ENCODE measurements at places on chromosomes 12 and 14.

DNA sequence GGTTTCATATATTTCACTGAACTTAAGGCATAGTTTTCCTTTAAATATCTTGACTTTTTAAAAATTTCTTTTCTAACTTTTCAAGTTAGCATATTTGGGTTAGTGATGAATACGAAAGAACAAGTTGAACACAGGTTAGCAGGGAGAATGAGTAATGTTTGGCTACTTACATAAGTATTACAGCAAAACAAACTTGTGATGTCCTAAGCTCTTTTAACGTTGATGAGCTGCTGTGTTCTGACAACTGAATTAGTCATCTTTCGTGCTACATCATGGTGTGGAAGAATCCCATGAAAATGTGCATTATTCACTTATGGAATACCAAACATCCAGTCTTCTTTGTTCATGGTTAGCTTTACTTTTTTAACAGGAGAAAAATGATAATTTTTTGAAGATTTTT, 36.3 kb upstream of the PDZRN4 start:
- peak; percentile 1 for DNase-seq

DNA sequence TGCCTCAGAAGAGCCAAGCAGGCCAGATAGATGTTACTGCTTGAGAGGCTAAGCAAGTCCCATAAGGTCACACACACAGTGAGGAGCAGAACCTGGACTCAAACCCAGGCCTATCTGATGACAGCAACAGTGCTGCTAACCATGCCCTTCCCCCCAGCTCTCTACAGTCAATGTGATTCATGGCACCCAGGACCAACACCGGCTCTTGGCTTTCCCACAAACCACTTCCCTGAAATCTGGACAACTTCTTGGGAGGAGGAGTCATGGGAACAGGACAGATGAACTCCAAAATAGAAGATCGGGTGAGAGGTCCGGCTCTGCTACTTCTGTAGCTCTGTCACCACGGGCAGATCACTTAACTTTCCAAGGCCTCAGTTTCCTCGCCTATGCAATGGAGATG, 716 bp upstream of the PTGDR start:
- DNase-seq, result peak; percentile 56

DNA sequence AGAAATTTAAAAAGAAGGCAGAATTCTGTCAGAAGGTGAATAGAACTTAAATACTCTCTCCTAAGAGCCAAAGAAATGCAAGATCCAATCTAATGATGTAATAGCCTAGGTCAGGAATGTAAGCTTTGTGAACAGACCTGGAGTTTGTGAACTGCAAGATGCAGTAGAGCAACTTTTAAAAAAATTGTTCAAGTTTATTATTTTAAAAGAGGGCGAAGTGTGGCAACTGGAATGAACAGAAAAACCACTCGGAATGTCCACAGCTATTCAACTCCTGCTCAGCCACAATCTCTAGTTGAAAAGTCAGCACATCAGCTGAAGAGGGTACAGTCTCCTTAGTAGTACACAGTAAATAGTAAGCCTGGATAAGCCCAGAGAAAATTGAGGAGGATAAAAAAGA, 228.8 kb downstream of the PPFIA2 start:
- DNase-seq, result peak; percentile 1

DNA sequence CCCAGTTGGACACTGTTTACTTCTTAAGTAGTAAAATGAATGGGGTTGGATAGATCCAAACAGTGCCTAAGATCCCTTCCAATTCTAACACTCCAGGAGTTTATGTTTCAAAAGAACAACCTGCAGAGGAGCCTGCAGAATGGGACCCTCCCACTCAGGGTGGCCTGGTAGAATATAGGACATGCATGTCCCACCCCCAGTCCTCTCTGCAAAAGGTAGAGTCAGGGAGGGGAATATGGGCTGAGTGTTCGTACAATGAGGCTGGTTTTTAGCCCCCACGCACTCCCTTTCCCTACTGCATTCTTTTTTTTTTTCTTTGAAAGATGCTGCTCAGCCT, 11.8 kb upstream of the NYNRIN start:
- no peak for DNase-seq

GRCh38 chr12:46364777-46365580, 7.6 kb downstream of the SLC38A2 start:
- peak; percentile 70 for DNase-seq

GRCh38 chr12:84056-84455, 17.5 kb downstream of the IQSEC3 start:
- no peak for DNase-seq

- DNase-seq, result no peak
Observed at GRCh38 chr12:34295366-34296142, 273.3 kb downstream of the ALG10 start.

DNA sequence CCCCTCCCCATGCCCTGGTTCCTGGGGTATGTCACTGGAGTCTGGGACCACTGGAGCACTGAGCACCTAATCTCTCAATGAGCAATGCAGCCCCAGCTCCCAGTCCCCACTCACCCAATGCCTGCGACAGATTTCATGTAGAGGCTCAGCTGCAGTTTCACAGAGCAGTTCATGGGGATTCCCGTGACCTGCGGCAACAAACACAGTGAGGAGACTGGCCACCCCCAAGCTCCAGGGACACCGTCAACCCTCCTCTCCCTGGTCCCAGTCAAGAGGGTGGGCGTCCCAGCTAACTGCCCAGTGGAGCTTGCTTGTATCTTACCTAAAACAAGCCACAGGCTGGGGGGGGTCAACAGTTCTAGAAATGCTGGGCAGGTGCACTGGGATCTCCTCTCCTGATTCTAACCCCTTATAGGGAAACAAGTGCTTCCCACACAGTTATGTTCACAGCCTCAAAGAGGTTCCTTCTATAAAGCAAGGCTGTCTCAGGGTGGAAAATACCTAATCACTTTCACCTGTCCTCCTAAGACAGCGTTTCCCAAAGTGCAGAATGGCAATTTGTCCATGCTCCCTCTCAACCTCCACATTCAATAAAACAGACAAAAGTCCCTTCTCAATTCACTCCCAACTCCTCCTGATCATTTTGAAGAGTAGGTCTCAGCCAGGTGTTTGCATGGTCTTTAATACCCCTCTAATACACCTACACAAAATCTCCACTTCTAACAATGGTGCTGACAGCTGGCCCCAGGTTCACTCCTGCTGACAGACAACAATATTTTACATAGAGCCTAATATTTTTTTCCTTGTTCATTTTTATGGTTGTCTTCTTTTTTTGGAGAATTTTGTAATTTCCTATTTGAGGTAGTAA, 68.3 kb downstream of the SCARB1 start:
- DNase-seq, result no peak

- DNase-seq, result no peak
Observed at GRCh38 chr14:72576258-72576657, 317.6 kb downstream of the DPF3 start.

- DNase-seq, result no peak
Observed at GRCh38 chr14:29896354-29896821, 31.3 kb downstream of the PRKD1 start.

DNA sequence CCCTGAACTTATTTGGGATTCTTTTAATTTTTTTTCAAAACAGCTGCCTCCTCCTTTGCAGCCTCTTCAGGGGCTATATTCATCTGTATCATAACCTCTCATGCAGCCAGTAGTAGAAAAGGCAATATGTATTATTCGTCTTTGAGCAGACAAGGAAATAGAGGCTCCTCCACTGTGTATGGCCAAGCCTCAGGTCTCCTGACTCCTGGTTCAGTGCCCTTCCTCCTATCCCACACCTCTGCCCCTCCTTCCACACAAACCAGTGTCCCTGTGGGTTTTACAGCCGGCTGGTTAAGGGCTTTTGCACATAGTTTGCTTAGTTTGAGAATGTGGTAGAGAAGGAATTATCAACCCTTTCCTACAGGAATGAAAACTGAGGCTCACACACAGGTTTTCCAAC, 8.8 kb upstream of the ACVRL1 start:
- DNase-seq, result no peak

DNA sequence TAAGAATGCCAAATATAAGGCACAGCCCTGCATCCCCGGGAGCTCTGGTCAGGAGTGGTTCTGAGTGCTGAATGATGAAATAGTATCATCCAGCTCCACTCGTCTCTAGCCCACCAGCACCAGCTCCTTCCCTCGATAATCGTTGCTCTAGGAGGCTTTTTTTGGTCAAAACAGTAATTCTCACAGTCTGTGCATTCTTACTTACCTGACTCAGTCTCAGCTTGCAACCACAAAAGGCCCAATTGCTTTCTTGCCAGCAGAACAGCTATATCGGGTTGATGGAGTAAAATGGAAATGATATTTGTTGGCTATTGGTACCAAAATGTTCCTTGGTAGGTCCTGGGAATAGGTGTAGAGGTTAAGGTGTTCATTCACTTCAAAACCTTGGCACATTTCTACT, 94.8 kb downstream of the BMP4 start:
- DNase-seq, result no peak

GRCh38 chr14:93532541-93532940, 101.8 kb downstream of the UNC79 start:
- no peak for DNase-seq

DNA sequence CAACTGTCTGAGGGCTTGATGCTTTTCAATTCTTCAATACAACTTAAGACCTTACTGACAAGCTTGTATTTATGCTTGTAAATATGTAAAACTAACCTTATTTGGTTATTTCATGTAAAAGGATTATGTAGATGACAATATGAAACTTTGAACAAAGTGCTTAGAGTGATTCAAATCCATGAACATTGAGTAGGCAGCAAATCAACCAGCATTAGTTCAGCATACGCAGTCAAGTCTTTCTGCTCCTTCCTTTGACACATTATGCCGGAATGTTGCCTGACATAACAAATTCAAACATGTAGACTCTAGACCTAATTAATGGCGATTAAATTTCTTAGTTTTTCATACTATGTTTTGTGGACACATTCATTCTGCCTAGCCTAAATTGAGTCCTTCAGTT, 105.2 kb downstream of the FGD4 start:
- peak; percentile 6 for DNase-seq

DNA sequence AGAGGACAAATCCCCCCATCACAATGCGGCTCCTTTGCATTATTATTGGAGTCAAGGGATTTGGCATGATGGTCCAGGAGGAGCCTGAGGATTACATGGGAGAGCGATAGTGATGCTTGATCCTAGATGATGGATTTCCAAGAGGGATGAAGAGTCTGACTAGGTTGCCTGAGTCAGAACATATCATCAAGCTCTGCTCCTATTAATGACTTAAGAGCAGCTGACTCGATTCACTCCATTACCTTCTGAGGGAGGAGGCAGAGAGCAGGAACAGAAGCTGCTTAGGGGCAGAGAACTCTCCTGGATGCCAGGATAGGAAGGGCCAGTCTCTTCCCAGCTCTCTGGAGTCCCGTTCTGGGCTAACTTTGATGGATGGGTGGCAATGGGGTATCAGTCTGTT, 54.0 kb upstream of the CISTR start:
- DNase-seq, result no peak

DNA sequence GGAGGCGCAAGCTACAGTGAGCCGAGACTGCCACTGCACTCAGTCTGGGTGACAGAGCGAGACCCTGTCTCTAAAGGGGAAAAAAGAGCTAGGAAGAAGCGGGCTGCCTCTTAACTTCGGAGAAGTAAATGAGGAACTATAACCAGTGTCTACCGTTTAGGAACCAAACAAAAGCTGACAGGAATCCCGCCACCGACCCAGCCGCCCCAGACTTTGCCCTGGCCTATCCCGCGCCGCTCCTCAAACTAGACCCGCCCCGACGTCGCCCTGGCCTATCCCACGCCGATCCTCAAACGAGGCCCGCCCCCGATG, 568 bp upstream of the SIVA1 start:
- DNase-seq, result no peak

DNA sequence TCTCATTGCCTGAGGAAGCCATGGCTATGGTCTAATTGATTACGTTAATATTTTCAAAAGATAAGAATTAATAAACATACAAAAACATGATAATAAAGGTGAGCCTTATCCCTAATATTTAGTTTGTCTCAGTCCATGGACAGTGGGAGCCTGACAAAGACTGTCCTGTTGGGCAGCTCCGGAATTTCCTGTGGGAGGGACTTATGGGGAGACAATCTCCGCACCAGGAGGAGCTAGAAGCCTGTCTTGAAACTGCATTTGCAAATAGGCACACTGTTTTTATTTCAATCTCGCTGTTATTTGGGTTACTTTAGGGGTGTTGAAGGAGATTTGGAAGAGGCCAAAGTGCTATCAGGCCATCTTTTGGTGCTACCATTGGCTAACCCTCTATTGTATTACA, 50.8 kb upstream of the ZDHHC17 start:
- DNase-seq, result no peak

GRCh38 chr14:64696355-64696857, 7.8 kb upstream of the PLEKHG3 start:
- no peak for DNase-seq

DNA sequence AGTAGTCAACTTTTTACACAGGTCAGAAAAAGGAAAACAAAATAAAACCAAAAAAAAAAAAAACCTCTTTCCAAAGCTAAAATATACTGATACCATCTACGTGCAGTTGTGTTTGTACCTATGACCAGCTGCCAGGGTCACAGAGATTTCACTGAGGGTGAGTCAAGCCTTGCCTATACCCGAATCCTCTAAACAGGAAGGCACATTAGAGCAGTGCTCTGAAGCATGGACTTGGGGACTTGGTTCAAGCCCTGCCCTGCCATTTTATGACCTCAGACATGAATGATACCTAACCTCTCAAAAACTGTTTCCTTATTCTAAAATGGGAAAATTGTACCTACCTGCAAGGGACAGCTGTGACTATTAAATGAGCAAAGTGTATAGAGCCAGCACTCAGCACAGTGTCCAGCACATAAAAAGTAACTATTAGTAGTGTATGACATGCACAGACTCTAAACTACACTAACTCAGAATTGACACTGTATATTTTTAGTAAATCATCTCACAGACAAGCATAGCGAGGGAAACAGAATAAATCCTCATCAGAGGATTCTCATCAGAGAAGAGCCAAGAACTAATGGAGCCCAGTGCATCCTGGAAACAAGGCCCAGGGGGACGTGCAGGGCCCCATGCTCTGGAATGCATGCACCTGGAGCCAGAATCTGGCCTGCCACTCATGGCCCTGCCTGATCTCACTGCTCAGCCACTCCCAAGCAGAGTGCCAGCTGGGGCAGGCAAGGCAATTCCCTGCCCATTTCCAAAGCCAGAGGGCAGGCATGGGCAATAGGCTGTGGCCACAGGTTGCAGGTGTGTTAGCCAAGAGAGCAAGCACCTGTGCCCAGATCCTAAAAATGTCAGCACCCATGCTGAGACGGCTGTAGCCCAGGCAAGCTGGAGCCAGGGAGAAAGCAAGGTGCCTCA, 57.0 kb downstream of the NT5DC3 start:
- DNase-seq, result no peak

- peak; percentile 27 for DNase-seq
Observed at GRCh38 chr12:123998344-123998990, 25.5 kb downstream of the ZNF664 start.

GRCh38 chr12:52181746-52182145, 10.1 kb downstream of the KRT80 start:
- peak; percentile 86 for DNase-seq

Data from fibroblast of skin of scalp (primary cell).